Neural crest cell (in vitro differentiated cells): ENCODE measurements at places on chromosomes 2 and 18.

- H3K27me3 ChIP-seq = no peaks in the 10 kb centered on the region
- H3K36me3 ChIP-seq = peaks cover 8% of the 10 kb centered on the region
- no peak overlapping the region for H3K4me3 ChIP-seq
- H3K27ac ChIP-seq = no peak overlapping the region
- no peak for DNase-seq
These were observed 17.4 kb downstream of the TPGS2 start for GRCh38 chr18:36811430-36811829.

DNA sequence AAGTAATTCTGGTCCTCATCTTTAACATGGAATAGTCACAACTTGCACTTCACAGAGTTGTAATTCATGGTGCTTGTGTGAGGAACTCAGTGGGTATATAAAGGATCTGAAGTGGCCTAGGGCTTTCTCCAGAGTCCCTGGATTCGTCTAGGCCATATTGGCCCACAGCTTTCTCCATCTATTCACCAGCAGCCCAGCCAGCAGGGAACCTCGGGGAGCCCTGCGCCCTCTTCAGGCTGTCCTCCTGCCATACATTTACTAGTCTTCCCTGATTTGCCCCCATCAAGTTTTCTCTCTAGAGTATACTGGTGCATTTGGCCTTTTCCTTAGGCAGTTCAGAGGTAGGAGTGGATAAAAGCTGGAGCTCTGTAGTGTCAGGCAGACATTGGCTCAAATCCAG lies 278.3 kb downstream of the MYCN start:
- peaks cover 66% of the 10 kb centered on the region for H3K4me1 ChIP-seq
- peak; percentile 50 for DNase-seq
- H3K27ac ChIP-seq = peak overlapping the region; percentile 39
- peak overlapping the region; percentile 56 for H3K4me3 ChIP-seq
- H3K36me3 ChIP-seq = peaks cover 5% of the 10 kb centered on the region

DNA sequence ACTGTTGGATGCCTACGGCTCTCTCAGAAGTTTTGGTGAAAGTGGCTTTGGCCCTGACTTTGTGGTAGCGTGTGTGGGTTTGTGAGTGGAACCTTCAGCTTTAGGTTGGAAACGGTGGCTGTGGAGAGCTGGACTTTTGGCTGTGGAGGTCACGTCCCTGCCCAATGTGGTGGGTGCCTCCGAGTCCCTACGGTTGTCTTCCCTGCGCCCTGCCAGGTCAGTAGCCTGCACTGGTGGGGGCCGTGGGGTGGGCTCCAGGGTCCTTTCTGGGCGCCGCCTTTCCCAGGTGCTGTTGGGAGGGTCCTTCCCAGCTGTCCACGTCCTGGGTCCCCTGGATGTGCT lies 11.1 kb downstream of the COLEC11 start:
- H3K27me3 ChIP-seq = no peaks in the 10 kb centered on the region
- no peak for DNase-seq
- H3K4me3 ChIP-seq = no peak overlapping the region

DNA sequence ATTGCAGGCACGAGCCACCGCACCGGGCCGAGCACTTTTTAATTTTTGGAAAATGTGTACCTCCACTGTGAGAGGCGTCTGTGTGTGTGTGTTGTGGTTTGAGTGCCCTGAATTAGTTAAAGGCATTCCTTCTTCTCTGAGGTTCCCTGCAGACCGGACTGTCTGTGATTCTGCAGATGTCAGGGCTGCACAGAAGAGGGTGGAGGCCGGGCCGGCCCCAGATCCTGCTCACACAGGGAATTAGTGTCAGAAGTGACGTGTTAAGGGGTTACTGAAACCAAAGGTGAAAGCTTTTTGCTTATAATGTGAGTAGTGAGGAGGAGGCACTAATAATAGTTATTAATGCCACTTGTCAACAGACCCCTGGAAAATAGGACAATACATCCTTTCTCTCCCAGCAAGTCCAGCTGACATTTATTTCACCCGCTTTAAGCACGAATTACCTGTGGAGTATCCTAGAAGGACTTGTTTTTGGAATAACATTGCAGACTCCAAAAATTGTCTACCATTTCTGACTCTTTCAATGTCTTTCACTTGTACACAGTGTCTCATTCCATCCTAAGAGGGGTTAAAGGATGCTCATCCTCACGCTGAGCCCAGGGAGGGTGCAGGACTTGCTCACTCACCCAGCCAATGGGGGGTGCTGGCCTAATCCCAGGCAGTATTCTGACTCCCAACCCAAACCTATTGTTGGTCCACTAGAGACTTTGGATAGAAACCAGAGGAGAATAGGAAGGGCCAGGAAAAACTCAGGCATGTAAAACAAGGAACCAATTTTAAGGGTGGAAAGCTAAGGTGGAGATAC lies 16.2 kb downstream of the ARHGAP25 start:
- H3K27me3 ChIP-seq = no peaks in the 10 kb centered on the region
- no peak overlapping the region for H3K27ac ChIP-seq
- peaks cover 12% of the 10 kb centered on the region for H3K4me1 ChIP-seq
- H3K36me3 ChIP-seq = no peaks in the 10 kb centered on the region
- no peak for DNase-seq

DNA sequence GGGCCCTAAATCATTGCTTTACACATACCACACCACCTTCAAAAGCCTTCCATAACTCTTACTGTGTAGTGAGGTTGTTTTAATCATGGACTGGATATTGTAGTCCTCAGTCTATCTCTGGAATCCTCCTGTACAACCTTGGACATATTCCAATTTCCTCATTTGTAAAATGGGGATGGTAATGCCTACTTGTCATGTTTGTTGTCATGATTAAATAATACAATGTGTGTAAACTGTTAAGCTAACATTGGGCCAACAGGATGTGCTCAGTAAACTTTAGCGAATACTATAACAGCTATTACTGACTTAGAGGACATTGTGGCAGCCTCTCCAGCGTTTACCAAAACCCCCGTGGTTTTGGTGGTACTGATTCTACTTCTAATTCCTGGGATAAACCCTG lies 74.7 kb upstream of the PTPRM start:
- no peaks in the 10 kb centered on the region for H3K36me3 ChIP-seq
- H3K27ac ChIP-seq = no peak overlapping the region
- no peak for DNase-seq
- H3K27me3 ChIP-seq = peaks cover 6% of the 10 kb centered on the region
- no peaks in the 10 kb centered on the region for H3K4me1 ChIP-seq

DNA sequence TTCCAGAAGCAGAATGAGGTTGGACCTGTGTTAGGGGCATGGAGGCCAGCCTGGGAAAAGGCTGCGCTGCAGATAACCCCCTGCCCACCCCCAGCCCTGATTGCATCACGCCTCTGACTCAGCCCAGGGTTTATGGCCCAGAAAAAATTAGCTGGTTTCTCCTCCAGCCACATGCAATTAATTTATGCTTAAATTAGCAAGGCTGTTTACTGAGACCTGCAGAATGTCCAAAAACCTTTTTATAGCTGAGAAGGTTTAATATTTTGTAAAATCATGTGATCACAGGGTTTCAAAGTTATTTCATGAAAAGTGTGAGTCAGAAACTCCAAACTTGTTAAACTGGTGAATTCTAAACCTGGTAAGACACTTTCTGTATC lies 123.1 kb upstream of the HDAC4 start:
- H3K4me1 ChIP-seq = no peaks in the 10 kb centered on the region
- no peaks in the 10 kb centered on the region for H3K36me3 ChIP-seq
- no peak overlapping the region for H3K4me3 ChIP-seq
- no peak for DNase-seq

GRCh38 chr2:240463866-240464481 lies 28.5 kb downstream of the GPC1 start:
- H3K4me3 ChIP-seq = no peak overlapping the region
- H3K36me3 ChIP-seq = peaks cover 4% of the 10 kb centered on the region
- DNase-seq = no peak
- no peaks in the 10 kb centered on the region for H3K27me3 ChIP-seq
- H3K27ac ChIP-seq = no peak overlapping the region

DNA sequence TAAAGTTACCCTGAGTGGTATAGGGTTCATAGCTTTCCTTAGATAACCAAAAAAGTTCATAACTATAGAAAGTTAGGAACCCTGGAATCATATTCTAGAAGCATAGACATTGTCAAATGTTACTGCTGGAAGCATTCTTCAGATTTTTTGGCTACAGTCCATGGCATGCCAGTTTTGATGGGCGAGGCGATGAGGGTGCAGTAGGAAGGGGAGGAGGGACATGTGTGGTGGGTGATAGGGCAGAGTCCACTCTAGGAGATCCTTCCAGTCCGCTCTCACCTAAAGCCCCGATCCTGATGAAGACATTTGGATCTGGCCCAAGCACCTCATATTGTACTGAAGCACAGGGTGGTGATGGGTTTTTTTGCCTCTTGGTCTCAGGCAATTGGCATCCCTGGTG lies 91.8 kb downstream of the HRH4 start:
- H3K27me3 ChIP-seq = no peaks in the 10 kb centered on the region
- peaks cover 17% of the 10 kb centered on the region for H3K4me1 ChIP-seq
- no peak overlapping the region for H3K4me3 ChIP-seq
- no peaks in the 10 kb centered on the region for H3K36me3 ChIP-seq
- no peak for DNase-seq

GRCh38 chr2:177036747-177037146 lies 175.8 kb upstream of the HNRNPA3 start:
- peaks cover 5% of the 10 kb centered on the region for H3K4me1 ChIP-seq
- H3K27ac ChIP-seq = no peak overlapping the region
- no peak overlapping the region for H3K4me3 ChIP-seq
- no peaks in the 10 kb centered on the region for H3K36me3 ChIP-seq
- H3K27me3 ChIP-seq = peaks cover 45% of the 10 kb centered on the region
- no peak for DNase-seq

DNA sequence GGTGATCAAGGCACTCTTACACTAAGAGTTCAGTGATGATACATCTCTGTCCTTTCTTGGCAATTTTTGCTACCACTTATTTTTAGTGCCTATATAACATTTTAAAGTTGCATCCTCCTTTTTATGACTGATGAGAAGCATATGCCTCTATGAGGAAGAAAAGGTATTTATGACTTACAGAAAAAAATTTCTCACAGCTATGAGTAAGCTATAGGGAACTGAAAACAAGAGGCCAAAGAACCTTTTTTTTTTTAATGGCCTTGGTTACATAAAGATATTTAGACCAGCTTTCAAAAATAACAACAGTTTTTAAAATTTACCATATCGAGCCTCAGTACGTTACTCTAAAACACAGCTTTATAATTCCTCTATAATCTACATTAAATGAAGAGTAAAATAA lies 21.3 kb downstream of the MBD5 start:
- H3K36me3 ChIP-seq = no peaks in the 10 kb centered on the region
- H3K4me3 ChIP-seq = no peak overlapping the region
- no peak overlapping the region for H3K27ac ChIP-seq
- no peaks in the 10 kb centered on the region for H3K4me1 ChIP-seq

DNA sequence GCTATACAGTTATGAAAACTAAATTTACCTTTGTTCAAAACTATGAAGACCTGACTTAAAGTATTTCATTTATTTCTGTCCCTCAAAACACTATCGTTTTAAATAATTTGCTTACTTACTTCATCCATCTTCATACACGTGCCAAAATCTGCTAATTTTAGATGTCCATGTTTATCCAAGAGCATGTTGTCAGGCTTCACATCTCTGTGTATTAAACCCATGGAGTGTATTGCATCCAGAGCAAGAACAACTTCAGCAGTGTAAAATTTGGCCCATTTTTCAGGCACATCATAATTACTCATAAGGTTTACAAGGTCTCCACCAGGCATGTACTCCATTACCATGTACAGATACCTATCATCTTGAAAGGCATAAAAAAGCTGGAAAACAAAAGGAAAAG lies 80.3 kb downstream of the SLC66A3 start:
- no peaks in the 10 kb centered on the region for H3K27me3 ChIP-seq
- DNase-seq = no peak
- H3K27ac ChIP-seq = no peak overlapping the region
- peaks cover 6% of the 10 kb centered on the region for H3K36me3 ChIP-seq
- no peaks in the 10 kb centered on the region for H3K4me1 ChIP-seq

- no peak for DNase-seq
- peaks cover 28% of the 10 kb centered on the region for H3K4me1 ChIP-seq
- H3K4me3 ChIP-seq = no peak overlapping the region
- H3K27me3 ChIP-seq = no peaks in the 10 kb centered on the region
- H3K27ac ChIP-seq = no peak overlapping the region
These were observed 1267.7 kb upstream of the TMEFF2 start for GRCh38 chr2:193462411-193462810.

GRCh38 chr2:38572167-38572566 lies 30.6 kb downstream of the HNRNPLL start:
- H3K27ac ChIP-seq = no peak overlapping the region
- no peak overlapping the region for H3K4me3 ChIP-seq
- no peaks in the 10 kb centered on the region for H3K4me1 ChIP-seq
- peaks cover 6% of the 10 kb centered on the region for H3K36me3 ChIP-seq

- no peaks in the 10 kb centered on the region for H3K27me3 ChIP-seq
- H3K27ac ChIP-seq = no peak overlapping the region
- H3K4me1 ChIP-seq = peaks cover 1% of the 10 kb centered on the region
- no peaks in the 10 kb centered on the region for H3K36me3 ChIP-seq
- DNase-seq = no peak
- no peak overlapping the region for H3K4me3 ChIP-seq
These were observed 36.8 kb upstream of the FAM124B start for GRCh38 chr2:224438726-224439125.

DNA sequence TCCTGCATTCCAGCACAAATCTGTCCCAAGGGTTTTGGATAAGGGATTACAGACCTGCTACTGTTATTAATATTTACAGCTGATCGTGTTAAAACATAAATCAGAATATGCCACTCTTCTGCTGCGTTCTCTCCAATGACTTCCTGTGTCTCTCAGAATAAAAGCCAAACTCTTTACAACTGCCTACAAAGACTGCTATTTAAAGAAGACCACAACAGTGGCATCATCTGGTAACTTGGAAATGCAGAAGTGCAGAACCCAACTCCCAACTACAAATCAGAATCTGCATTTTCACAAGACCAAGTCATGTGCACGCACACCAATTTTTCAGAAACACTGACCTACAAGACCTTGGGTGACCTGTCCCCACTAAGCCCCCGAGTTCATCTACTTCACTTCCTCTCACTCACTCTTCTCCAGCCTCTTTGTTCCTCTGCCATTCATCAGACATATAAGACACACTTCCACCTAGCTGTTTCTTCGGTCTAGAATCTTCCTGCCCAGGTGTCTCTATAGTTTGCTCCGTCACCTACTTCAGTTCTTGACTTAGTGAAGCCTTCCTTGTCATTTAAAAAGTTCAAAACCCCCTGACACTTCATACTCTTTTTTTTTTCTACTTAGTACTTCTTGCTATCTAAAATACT lies 36.0 kb downstream of the CHN1 start:
- H3K36me3 ChIP-seq = no peaks in the 10 kb centered on the region
- DNase-seq = no peak
- peak overlapping the region; percentile 3 for H3K27ac ChIP-seq
- no peaks in the 10 kb centered on the region for H3K27me3 ChIP-seq
- H3K4me3 ChIP-seq = no peak overlapping the region
- H3K4me1 ChIP-seq = peaks cover 63% of the 10 kb centered on the region

- peaks cover 2% of the 10 kb centered on the region for H3K36me3 ChIP-seq
- H3K27ac ChIP-seq = no peak overlapping the region
- H3K27me3 ChIP-seq = no peaks in the 10 kb centered on the region
- no peak for DNase-seq
These were observed 345.2 kb upstream of the SPHKAP start for GRCh38 chr2:228526687-228527086.
